Neuronal stem cell (in vitro differentiated cells): ENCODE measurements at places on chromosomes 4 and X.

DNA sequence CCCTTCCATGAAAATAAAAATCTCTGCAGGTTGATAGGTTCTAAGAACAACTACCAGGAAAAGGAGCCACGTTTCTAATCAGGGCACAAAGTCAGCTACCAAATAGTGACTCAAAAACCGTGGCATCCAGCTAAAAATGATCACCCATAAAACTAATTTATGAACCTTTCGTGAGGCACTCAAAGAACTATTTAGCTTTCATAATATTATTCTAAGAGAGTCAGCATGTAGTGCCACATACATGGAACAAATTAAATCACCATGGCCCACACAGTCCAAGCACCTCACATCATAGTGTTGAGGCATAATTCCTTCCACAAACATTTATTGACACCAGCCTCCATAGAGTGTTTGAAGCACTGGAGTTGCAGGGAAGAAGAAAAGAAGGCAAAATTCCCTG, 252.0 kb upstream of the PPARGC1A start:
- H3K4me1 ChIP-seq = no peaks in the 10 kb centered on the region
- no peak overlapping the region for H3K4me3 ChIP-seq
- no peaks in the 10 kb centered on the region for H3K27me3 ChIP-seq
- no peaks in the 10 kb centered on the region for H3K36me3 ChIP-seq

GRCh38 chrX:149472625-149473024, 32.5 kb downstream of the IDS start:
- H3K27ac ChIP-seq = no peak overlapping the region
- DNase-seq = no peak
- H3K4me1 ChIP-seq = no peaks in the 10 kb centered on the region
- no peaks in the 10 kb centered on the region for H3K27me3 ChIP-seq

DNA sequence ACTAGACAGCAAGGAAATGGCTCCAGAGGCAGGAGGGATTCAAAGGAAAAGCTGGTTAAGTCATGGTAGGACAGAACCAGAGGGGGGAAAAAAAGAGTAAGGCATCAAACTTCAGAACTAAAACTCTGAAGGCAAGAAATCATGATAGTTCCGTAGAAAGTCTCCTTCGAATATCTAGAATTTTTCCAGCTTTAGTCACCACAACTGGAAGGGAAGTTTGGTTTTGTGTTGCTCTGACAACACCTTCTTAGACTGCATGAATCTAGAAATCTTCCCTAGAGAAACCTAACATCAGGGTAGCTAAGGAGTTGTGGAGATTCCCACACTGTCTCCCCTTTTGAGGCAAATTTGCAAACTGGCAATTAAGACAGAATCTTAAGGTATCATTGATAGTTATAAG, 33.7 kb downstream of the AMMECR1 start:
- H3K27ac ChIP-seq = no peak overlapping the region
- no peaks in the 10 kb centered on the region for H3K27me3 ChIP-seq
- H3K4me3 ChIP-seq = no peak overlapping the region
- no peak for DNase-seq
- no peaks in the 10 kb centered on the region for H3K36me3 ChIP-seq

GRCh38 chr4:121164291-121164690, at the start of gene TNIP3:
Gene TNIP3 (minus strand): TSS chr4:121164321. CDS start chr4:121164125, 196 bp downstream.
- no peak for DNase-seq
- H3K27me3 ChIP-seq = peaks cover 3% of the 10 kb centered on the region
- H3K4me1 ChIP-seq = no peaks in the 10 kb centered on the region
- H3K27ac ChIP-seq = no peak within 1 kb of the TSS

DNA sequence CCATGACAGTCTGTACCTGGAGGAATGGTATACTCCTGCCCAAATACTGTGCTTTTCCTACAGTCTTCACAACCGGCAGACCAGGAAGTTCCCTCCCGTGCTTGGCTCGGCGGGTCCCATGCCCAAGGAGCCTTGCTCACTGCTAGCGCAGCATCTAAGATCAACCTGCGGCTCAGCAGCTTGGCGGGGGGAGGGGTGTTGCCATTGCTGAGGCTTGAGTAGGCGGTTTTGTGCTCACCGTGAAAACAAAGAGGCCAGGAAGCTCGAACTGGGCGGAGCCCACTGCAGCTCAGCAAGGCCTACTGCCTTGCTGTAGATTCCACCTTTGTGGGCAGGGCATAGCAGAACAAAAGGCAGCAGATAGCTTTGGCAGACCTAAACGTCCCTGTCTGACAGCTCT, 152.7 kb downstream of the TEX11 start:
- H3K4me3 ChIP-seq = no peak overlapping the region
- H3K36me3 ChIP-seq = no peaks in the 10 kb centered on the region
- H3K27ac ChIP-seq = no peak overlapping the region
- no peaks in the 10 kb centered on the region for H3K27me3 ChIP-seq
- no peaks in the 10 kb centered on the region for H3K4me1 ChIP-seq

- H3K4me1 ChIP-seq = no peaks in the 10 kb centered on the region
- DNase-seq = no peak
- no peaks in the 10 kb centered on the region for H3K36me3 ChIP-seq
- H3K27me3 ChIP-seq = no peaks in the 10 kb centered on the region
- H3K4me3 ChIP-seq = no peak overlapping the region
- no peak overlapping the region for H3K27ac ChIP-seq
Measured at GRCh38 chr4:120403296-120403695, 336.6 kb upstream of the MAD2L1 start.

DNA sequence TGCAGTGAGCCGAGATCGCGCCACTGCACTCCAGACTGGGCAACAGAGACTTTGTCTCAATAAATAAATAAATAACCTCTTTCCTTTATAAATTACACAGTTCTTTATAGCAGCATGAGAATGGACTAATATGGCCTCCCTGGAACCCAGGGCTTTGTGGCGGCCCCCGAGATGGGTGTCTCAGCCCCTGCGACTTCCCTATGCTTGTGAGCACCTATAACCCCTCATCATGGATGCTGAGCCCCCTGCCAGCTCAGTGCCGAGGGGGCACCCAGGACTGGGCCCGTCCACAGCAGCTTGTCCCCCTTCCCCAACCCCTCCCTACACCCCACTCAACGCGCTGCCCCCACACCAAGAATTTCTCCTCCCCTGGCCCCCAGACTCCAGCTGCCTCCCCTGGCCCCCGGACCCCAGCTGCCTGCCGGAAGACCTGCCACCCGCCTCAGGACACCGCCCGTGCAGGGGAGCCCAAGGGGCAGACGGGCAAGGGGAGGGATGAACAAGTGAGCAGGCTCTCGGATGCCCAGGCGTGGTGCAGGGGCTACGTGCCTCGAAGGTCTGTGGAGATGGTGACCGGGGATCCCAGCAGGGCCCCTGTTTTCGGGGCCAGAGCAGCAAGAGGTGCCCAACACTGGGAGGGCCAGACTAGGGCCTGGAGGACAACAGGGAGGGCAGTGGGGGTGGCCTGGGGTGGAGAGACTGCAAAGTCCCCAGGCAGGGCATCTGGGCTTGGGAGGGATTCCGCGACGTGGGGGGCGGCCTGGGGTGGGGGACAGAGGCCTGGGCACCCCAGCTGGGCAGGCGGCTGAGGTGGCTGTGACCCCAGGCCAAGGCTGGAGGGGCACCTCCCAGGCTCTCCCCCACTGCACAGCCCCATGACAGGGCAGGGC, 74.0 kb downstream of the FAM53A start:
- DNase-seq = no peak
- H3K4me3 ChIP-seq = no peak overlapping the region
- H3K27ac ChIP-seq = no peak overlapping the region
- H3K27me3 ChIP-seq = no peaks in the 10 kb centered on the region

GRCh38 chrX:36436361-36436760, 516.8 kb downstream of the CFAP47 start:
- H3K4me3 ChIP-seq = no peak overlapping the region
- DNase-seq = no peak
- H3K27ac ChIP-seq = no peak overlapping the region
- no peaks in the 10 kb centered on the region for H3K27me3 ChIP-seq
- H3K36me3 ChIP-seq = no peaks in the 10 kb centered on the region
- no peaks in the 10 kb centered on the region for H3K4me1 ChIP-seq

- H3K4me1 ChIP-seq = peaks cover 2% of the 10 kb centered on the region
- H3K36me3 ChIP-seq = no peaks in the 10 kb centered on the region
Measured at GRCh38 chr4:10164877-10165283, 48.3 kb upstream of the WDR1 start.

DNA sequence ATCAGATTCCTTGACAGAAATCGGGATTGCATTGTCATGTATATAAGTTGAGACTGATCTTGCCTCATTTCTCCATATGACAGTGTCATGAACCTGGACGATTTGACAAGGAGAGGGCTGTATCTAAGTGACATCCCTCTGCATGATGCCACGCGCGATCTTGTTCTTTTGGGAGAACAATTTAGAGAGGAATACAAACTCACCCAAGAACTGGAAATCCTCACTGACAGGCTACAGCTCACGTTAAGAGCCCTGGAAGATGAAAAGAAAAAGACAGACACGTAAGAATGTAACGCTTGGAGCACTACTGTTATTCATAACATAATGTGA, 40.9 kb downstream of the GUCY1B1 start:
- H3K27ac ChIP-seq = no peak overlapping the region
- H3K4me3 ChIP-seq = no peak overlapping the region
- H3K4me1 ChIP-seq = no peaks in the 10 kb centered on the region
- H3K27me3 ChIP-seq = no peaks in the 10 kb centered on the region
- no peak for DNase-seq
- H3K36me3 ChIP-seq = peaks cover 9% of the 10 kb centered on the region

DNA sequence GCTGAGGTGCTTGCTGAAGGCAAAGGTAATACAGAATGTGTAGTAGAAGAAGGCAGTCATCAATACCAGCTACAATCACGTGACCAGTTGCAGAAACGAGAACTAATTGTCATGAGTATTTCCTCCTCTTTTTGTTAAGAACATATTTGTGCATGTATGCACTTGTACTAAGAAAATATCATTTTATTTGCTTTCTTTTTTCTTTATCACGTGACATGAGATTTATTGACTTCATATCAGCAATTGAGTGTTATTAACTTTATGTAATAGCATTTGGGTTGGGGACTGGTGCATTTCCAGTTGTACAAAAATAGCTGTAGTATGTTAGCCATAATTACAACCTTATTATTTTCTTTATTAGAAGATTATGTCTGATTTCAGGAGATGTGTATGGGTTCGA, 90.0 kb downstream of the MAGEE1 start:
- DNase-seq = no peak
- no peak overlapping the region for H3K27ac ChIP-seq
- H3K36me3 ChIP-seq = no peaks in the 10 kb centered on the region
- H3K4me3 ChIP-seq = no peak overlapping the region
- no peaks in the 10 kb centered on the region for H3K4me1 ChIP-seq
- H3K27me3 ChIP-seq = no peaks in the 10 kb centered on the region

DNA sequence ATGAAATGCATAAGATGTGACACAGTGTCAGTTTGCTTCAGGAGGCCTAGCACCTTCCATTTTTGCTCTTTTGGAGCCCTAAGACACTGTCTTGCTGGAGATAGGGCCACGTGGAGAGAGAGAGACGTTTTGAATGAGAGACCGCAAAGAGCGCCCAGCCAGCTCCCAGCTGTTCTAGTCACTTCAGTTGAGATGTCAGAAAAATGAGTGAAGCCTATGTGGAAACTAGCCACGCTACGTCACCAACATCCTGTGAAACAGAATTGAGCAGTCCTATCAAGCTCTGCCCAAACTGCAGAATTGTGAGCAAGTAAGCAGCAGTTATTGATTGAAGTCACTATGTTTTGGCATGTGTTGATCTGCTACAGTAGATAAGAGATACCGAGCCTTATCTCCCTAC, 13.1 kb downstream of the GPR82 start:
- no peak overlapping the region for H3K27ac ChIP-seq
- H3K27me3 ChIP-seq = no peaks in the 10 kb centered on the region

DNA sequence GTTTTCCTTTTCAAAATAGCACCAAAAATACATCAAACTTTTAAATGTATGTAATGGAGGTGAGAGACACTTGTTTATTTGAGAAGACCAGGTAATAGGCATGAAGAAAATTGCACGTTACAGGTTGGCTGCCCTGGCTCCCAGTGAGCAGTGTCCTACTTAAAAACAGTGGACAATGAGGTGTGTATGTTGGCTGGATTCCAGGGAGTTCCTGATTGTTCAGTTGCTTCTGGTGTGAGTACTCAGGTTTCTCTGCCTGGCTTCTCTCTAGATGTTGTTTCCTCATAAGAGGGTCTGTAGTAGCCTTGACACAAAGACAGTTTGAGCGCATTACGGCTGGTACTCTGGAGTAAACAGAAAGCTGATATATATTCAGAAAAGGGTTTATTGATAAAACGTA, 29.4 kb downstream of the SNX25 start:
- H3K27ac ChIP-seq = no peak overlapping the region
- no peak overlapping the region for H3K4me3 ChIP-seq
- DNase-seq = no peak
- H3K27me3 ChIP-seq = no peaks in the 10 kb centered on the region
- H3K4me1 ChIP-seq = no peaks in the 10 kb centered on the region

GRCh38 chrX:39472161-39472560, 625.6 kb downstream of the BCOR start:
- H3K27me3 ChIP-seq = no peaks in the 10 kb centered on the region
- DNase-seq = no peak
- H3K27ac ChIP-seq = no peak overlapping the region
- no peak overlapping the region for H3K4me3 ChIP-seq
- H3K4me1 ChIP-seq = peaks cover 2% of the 10 kb centered on the region

GRCh38 chrX:72498782-72499181, 73.9 kb downstream of the HDAC8 start:
- H3K27me3 ChIP-seq = no peaks in the 10 kb centered on the region
- H3K4me3 ChIP-seq = no peak overlapping the region
- no peak overlapping the region for H3K27ac ChIP-seq
- no peaks in the 10 kb centered on the region for H3K36me3 ChIP-seq
- H3K4me1 ChIP-seq = no peaks in the 10 kb centered on the region

- no peak for DNase-seq
- peaks cover 17% of the 10 kb centered on the region for H3K4me1 ChIP-seq
- H3K27ac ChIP-seq = no peak overlapping the region
- H3K4me3 ChIP-seq = no peak overlapping the region
Measured at GRCh38 chrX:63747331-63747730, 37.7 kb downstream of the ARHGEF9 start.

DNA sequence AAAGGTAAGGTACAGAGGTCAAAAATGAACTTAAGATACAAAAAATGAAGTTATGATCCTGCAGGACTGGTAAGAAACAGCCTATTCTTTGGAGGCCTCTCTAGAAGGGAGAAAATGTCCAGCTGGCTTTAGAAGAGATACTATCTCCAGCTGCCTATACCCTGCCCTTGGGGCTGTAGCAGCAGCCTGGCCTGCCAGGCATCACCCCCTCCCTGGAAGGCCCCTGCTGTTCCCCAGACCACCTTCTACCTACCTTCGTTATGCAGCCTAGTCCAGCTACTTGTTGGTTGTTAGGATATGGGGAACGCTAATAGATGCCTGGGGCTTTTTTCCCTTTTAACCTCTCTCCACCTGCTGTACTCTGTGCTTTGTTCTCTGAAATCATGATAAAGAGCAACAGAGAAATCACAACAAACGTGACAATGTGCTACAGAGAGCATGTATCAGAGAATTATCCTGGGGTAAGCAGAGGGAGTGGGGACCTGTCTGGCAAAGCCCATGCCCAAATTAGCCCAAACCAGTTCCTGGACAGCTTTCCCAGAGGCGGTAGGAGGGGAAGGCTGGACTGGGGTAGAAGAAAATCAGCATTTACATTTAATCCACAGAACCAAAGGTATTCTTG, 34.5 kb downstream of the FRMD7 start:
- no peak for DNase-seq
- no peaks in the 10 kb centered on the region for H3K36me3 ChIP-seq
- no peaks in the 10 kb centered on the region for H3K27me3 ChIP-seq
- H3K27ac ChIP-seq = no peak overlapping the region
- no peaks in the 10 kb centered on the region for H3K4me1 ChIP-seq
